ENCODE measurements at places on chromosomes 12 and 14.

- no peak for DNase-seq
These were observed 23.0 kb upstream of the KCNJ8 start for GRCh38 chr12:21797539-21797938.

DNA sequence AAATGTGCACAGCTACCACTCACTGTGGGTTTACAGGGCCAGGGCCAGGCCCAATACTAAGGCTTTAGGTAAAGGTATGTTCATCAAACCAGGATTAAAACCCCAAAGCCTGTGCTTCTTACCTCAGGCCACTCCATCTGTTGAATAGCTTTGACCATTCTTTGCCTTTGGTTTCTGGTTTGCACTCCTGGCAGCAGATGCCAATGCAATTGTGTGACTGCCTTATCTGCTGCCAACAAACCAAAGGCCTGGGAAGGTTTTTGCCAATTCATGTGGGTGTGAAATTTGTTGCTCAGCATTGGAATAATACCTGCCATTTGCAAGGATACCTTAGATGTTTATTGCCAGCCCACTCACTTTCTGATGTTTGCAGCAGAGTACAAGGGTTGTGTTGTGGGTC, 221.6 kb downstream of the C12orf75 start:
- no peak for DNase-seq

- DNase-seq: peak; percentile 65
These were observed 3.3 kb upstream of the CIPC start for GRCh38 chr14:77094672-77095284.

DNA sequence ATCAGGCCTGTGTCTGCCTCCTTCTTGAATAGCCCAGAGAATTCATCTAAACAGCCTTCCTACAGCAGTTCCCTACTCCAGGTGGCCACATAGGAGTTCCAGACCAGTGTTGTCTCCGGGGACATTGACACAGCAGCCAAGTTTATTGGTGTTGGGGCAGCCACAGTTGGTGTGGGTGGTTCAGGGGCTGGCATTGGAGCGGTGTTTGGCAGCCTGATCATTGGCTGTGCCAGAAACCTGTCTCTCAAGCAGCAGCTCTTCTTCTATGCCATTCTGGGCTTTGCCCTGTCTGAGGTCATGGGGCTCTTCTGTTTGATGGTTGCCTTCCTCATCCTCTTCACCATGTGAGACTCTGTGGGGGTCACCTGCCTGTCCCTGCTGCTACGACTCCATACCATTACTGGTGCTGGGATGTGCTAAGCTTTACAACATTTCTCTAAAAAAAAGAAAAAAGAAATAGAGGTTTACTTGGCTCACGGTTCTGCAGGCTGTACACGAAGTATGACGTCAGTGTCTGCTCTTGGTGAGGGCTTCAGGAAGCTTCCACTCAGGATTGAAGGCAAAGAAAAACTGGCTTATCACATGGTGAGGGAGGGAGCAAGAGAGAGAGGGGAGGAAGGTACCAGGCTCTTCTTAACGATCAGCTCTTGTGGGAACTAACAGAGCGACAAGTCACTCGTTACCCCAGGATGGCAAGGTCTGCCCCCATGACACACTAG, 57.5 kb downstream of the CHST11 start:
- no peak for DNase-seq

DNA sequence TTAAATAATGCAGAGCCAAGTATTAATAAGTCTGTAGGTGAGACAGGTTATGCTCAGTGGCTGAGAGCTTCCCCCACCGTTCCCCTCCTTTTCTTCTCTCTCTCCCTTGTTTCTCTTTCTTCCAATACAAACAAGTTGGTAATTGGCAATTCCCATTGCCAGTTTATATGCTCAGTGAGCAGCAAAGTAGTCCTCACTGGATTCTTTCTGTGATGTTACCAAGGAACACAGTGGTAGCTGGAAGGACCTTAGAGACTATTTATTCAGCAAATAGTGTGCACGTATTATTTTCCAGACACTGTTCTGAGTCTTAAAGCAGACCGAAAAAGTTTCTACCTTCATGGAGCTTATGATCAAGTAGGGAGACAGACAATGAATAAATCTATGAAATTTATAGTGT, 344.4 kb downstream of the FUT8 start:
- DNase-seq: no peak

DNA sequence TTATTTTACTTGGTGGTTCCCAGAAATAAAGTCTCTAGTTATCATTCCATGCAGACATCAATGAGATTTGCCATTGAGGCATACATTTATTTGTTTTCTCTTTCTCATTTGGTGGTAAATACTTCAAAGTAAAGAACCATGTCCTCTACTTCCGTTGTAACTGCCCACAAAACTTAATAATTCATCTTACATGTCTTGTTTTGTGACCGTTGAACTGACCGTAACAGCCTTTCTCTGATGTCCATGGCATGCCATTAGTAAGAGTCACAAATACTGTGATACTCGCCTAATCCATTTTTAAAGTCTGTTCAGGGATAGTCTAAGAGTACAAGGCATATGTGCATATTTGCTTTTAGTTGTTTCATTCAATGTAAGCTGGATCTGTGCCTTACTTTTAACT, 145.3 kb downstream of the ETV6 start:
- no peak for DNase-seq

DNA sequence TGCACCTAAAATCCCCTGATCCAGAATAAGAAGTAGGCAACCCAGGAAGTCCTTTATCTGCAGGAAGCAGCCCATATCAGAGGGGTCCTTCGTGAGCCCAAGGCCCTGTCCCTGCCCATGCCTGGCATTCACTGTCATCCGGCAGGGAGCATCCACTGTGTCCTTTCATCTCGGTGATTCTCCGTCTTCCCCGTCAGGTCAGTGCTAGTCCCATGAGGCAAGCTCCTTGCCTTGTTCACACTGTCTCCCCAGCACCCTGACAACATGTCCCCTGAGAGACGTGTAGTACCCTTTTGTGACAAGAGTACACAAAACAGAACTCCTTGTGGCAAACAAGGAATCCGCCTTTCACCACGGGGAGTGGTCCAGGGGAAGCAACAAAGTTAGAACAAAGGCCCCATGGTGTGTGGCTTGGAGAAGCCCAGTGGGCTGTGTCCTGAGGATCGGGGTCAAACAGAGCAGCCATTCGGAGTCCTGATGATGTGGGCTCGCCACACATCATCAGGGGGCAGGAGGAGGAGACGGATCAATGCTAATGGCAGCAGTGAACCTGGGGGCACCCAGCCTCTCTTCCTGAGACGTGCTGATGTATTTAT, 112.1 kb downstream of the DICER1 start:
- DNase-seq: no peak

DNA sequence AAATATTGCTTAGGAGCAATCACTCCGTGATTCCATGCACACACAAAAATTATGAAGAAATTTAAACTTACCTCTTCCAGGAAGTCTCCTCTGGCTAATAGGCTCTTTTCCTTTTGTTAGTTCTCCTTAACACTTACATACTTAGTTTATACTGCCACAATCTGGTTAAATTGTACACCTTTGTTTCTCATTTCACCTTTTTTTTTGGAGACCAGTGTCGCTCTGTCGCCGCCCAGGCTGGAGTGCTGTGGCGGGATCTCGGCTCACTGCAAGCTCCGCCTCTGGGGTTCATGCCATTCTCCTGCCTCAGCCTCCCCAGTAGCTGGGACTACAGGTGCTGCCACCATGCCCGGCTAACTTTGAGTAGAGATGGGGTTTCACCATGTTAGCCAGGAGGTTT, 2.2 kb upstream of the ANKRD52 start:
- no peak for DNase-seq

GRCh38 chr12:13343375-13343774, 146.8 kb downstream of the EMP1 start:
- DNase-seq: no peak

DNA sequence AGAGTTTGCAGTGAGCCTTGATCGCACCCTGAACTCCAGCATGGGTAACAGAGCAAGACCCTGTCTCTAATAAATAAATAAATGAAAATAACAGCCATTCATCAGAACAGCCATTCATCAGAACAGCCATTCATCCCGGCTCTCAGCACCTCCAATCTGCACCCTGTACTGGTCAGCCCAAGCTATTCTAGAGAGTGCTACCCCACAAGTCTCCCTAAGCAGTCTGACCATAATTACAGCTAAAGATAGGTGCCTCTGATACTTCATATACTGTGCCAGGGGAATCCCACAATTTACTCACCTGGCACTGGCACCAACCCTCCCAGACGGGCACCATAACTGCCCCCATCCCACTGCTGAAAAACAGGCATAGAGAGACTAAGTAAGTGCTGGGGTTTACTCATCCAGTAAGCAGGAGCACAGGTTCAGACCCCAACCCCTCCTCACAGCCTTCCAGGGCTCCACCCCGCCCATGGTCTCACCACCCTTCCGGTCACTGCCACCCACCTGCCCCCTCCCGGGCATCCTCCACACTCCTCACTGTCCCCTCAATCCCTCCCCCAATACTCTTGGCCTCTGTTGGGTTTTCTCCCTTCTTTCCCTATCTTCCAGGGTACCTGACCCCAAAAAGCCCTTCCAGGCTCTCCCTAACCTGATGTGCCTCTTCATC, 15.2 kb upstream of the EIF5 start:
- no peak for DNase-seq

DNA sequence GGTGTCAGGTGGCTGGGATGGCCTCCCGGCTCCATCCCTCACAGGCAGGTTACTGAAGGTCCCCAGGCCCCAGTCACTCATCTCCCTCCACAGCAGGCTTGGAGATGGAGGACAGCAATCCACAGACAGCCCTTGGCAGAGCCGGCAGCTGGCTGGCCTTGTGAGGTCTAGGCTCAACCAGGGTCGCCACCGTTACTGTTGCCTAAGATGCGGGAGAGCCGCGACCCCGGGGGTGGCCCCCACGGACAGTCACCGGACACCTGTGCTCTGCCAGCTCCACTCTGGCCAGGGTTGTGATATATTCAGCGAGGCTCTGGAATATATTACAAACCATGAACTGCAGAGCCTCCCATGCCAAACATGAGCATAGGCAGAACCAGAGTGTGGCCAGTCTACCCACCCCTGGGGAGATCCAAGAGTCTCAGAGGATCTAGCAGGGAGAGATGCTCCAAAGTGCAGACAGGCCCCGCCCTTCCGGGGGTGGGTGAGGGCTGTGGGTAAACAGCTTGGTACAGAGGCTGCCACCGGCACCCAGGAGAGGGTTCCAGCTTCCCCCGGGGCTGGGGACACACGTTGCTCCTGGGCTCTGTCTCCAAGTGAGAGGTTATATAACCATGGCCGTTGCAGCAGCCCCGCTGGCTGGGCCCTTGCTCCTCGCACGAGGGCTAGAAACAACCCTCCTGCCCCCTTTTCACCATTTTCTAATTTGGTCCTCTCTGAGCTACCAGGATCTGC, 55.9 kb upstream of the DIO3 start:
- no peak for DNase-seq

GRCh38 chr12:5554711-5555110, 122.8 kb downstream of the NTF3 start:
- no peak for DNase-seq

DNA sequence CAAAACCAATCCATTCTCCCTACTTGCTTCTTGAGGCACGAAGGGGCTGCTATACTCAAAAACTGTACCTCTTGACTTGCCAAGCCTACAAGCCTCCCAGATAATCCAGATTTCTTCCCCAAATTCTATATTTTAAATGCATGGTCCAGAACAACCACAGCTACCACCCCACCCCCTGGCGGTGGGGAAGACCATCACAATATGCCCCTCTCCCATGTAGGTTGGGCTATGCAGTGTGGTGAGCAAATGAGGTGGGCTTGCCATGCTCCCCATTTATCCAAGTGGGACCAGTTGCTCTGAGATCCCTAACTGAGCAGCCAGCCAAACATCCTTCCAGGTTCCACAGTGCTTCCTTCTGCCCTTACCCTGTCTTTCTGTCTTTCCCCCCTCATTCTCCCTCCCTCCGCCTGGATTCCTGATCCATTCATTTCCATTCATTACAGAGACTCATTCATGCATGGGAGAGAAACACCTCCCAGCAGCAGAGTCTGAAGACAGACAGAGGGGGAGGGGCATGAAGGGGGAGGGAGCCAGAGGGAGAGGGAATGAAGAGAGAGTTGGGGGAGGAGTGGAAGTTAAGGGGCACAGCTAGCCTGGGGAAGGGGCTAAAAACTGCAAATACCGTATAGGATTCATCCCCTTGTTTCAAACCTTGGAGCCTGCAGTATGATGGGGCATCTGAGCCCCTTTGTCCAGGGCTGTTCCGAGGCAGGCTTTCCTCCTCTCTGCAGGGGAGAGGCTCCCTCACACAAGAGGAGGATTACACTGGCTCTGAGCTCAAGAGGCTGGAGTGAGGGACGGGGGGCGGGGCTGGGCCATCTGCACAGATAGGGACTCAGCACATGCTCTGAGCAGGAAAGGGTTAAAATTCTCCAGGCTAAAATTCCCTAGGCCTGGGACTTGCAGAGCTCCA, 4.4 kb downstream of the ZNF219 start:
- peak; percentile 92 for DNase-seq

DNA sequence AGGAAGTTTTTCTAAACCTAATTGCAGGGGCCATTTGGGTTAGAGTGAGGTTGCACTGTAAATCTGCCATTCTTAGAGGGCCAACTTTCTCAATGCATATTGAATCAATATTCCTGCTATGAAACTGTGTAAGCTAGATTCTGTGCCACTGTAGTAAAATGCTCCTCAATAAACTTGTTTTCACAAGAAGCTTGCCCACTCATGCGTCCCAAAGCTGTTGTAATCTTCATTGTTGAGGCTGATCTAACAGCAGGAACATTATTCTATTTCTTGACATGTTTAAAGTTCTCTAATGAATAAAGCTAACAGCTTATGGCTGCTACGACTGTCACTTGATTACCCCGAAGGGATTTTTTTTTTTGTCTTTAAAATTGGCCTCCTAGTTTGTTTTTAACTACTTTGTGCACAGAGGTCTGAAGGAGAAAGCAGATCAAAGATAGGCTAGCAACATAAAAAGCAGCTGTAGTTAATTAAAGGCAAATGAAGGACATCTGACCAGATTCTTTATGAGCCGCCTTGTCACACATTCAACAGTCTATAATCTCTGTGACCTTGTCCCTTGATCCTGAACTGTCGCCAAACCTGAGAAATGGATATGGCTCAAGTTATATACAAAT, 243.7 kb downstream of the PAX9 start:
- no peak for DNase-seq

DNA sequence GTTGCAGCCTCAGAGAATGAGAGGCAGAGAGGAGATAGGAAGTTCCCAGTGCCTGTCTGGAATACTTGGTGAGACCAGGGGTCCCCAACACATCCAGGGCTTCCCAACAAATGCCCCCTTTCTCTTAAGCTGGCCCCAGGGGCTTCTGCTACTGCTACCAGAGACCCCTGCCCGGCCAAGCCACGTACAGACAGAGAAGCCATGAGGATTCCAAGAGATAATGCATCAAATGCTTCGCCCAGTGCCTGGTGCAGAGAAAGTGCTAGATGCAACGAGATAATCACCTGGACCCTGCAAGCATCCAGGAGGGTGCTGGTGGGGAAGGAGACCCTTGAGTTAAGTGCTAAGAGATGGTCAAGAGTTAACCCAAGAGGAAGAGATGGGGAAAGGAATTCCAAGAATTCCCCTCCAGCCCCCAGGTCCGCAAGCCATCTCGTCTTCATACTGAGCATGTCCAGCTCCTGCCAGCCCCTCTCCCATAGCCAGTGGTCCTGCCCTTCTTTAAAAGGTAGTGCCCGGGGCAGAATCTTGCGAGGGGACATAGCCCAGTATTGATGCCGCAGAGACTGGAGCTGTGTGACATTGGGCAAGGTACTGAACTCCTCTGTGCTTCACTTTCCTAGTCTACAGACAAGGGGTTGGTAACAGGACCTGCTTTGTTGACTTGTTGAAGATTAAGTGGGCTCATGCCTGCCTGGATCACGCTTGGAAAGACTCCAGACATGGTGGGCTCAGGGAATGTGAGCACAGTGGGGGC, 103.3 kb downstream of the CALM1 start:
- no peak for DNase-seq

All from NCI-H2227 treated with DMSO at 0.1 percent for 48 hours (cell line).